Activated T-helper 17 cell treated with anti-CD3 and anti-CD28 coated beads, Interleukin-2, amount 50 U/mL, for 72 hours (primary cell): ENCODE measurements at places on chromosomes 7 and 10.
A peak's percentile ranks its signal among the peaks of the same experiment; 100 is the strongest.

DNA sequence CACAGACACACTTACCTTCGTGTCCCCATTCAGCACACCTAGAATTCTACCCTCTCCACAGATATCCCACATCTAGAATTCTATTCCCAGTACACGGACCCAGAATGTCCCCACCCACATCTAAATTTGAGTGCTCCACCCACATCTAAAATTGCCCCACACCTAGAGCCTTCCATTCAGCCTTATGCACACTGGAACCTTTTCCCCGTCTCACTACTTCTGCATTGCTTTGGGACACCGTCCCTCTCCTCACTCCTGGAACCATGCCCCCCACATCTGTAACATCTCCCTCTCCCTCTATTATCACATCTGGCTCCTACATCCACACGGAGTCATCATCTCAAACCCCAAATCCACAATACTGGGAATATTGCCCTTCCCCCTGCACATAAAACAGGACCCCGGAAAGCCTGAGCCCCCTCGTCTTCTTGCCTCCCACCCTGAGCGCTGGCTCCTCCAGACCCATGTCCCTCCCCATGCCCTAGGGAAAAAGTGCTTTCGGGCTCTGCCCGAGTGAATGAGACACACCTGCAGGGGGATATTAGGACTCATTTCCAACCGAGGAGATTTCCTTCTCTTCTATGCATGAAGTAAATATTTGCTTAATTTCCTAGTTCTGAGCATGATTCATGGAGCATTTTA lies 125.8 kb upstream of the UNC5B start:
- ATAC-seq = no peak

- ATAC-seq = no peak
Observed at GRCh38 chr7:105638334-105638733, 57.0 kb upstream of the EFCAB10 start.

GRCh38 chr7:155213955-155214740 lies 83.5 kb upstream of the INSIG1 start:
- ATAC-seq = no peak

GRCh38 chr10:104767745-104768144 lies 126.7 kb downstream of the SORCS3 start:
- no peak for ATAC-seq

DNA sequence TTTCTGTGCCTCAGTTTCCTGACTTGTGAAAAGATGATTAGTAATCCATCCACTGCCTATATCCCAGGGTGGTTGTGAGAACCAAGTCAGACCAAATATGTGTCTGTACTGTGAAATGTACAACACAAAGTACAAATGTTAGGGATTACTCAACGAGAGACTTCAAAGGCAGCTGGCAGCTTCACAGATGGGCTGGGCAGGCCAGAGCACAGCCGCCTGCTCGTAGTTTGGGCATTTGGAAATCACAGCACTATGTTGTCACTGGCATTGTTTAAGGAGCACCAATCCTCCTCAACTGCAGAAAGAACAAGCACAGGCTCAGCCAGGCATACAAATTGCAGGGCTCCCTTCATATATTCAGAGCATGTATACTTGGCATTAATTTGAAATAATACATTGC lies 64.5 kb upstream of the C10orf90 start:
- ATAC-seq = no peak

DNA sequence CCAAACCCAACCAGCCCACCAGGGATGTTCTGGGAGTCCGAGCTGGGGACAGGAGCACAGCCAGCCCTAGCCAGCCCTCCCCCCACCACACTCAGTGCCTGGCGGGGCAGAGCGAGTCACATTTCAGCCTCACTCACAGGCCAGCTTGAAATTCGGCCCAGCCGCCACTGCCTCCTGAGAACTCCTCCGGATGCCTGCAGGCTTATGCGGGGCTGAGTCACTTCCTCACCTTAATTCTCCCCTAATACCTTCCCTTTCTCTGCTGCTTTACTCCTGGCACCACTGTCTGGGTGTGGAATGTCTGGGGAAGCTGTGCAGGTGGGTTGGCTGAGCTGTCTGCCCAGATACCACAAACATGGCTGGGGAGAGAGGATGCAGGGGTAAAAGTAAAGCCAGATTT lies 22.6 kb upstream of the DLG5 start:
- ATAC-seq = no peak

GRCh38 chr10:14322526-14323188 lies 8.1 kb downstream of the FRMD4A start:
- no peak for ATAC-seq

DNA sequence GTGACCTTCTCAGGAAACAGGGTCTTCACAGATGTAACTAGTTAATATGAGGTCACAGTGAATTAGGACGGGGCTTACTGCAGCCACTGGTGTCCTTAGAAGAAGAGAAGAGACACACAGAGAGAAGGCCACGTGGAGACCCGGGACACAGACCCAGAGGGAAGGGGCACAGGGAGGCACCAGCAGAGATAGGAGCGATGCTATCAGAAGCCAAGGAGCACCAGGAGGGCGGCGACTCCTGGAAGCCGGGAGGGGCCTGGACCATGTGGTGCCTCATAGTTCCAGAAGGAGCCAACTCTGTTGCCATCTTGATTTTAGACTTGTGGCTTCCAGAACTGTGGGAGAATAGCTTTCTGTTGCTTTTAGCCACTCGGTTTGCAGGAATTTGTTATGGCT lies 505.9 kb downstream of the TCERG1L start:
- ATAC-seq = no peak

DNA sequence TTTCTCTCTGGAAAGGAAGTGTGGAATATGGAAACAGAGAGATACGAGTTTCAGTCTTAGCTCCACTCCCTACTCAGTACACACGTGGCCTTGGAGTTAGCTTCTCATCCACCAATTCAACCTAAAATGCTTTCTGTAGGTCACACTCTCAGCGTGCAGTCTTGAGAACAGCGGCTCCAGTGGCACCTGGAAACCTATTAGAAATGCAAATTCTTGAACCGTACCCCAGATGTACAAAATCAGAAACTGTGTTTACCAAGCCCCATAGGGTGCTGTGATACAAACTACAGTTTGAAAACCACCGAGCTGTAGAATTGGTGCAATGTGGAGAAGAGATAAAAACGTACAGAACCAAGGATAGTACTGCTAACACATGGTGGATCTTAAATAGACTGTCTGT lies 91.1 kb upstream of the SP4 start:
- ATAC-seq = no peak

DNA sequence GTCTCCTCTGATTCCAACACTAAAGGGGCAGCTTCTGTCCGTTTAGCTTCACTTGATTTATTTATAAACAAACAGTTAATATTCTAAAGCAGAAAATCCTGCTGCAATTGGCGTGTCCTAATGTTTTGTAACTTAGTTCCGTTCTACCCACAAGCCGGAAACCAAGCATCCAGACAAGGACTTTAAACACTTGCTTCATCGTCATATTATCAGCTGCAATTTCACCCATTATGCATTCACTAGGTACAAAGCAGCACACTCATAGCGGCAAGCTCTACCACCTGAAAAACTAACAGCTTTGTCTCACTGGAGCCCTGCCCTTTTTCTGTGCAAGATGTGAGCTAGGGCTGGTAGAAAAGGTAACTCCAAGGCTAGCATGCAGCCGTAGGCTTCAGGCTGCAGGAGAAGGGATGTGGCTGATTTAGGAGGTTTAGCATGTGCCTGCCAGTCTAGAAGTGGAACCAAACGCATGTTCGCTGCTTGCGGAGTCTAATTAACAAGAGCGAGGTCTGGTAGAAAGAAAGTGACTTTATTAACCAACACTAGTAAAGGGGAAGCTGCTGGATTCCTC lies 43.7 kb upstream of the BPGM start:
- no peak for ATAC-seq

DNA sequence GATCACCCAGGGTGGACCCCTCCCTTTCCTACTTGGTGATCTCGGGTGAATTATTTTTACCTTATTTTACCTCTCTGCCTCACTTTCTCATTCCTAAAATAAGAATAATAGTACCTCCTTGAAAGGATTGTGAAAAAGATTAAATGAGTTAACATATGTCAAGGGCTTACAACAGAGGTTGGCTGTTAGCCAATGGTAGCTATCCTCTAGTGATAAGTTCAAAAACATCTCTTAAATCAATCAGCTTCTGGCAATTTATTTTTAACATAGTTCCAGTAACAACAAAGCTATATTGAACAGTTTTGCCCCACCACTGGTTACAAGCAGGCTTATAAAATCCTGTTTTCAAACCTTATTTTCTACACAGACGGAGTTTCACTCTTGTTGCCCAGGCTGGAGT lies 45.4 kb downstream of the TMEM168 start:
- no peak for ATAC-seq

GRCh38 chr10:8047452-8048280 lies 6.8 kb upstream of the GATA3 start:
- ATAC-seq = no peak

DNA sequence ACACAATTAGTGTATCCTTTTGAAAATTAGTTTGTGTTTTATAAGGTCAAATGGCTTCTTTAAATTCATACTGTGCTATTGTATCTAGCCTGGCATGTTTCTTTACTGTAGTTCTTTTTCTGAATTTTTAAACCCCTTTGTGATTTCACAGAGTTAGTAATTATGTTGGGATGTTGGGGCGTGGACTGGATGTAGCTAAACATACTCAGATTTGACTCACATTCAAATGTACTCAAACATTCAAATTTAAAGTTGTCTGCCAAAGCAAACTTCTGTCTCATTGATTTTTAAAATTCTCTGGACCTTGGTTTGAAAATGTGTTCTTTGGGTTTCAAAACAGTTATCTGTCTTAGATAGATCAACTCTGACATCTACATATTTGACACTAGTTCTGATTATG lies 7.2 kb upstream of the NRP1 start:
- no peak for ATAC-seq

GRCh38 chr7:150665089-150665748 lies 20.3 kb upstream of the GIMAP2 start:
- peak; percentile 49 for ATAC-seq

- no peak for ATAC-seq
Observed at GRCh38 chr10:58796242-58796641, 283.6 kb downstream of the BICC1 start.

DNA sequence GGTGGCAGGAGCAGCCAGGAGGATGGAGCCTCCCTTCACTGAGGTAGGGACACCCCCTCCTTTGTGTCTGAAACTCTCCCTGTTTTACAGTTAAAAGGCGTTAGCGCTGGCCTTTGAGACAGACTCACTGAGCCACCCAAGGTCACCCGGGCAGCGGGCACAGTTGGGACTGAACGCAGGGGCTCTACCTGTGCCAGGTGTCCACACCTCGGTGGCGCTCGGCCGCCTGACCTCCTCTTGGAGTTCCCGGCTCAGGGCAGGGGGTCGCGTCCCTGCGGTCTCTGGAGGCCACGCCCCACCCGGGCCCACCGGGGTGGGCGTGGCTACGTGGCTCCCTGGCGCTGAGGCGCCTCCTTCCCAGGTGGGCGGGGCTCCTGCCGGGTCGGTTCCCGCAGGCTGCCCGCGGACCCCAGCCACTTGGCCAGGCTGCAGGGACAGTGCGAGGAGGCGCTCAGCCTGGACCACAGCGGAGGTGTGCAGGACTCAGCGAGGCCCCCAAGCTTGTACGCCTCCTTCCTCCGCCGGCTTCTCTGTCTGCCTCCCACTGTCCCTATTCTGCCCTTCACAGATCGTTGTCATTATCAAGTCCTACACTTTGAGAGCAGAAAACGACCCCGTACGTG lies 39.9 kb upstream of the LEP start:
- ATAC-seq = peak; percentile 19

DNA sequence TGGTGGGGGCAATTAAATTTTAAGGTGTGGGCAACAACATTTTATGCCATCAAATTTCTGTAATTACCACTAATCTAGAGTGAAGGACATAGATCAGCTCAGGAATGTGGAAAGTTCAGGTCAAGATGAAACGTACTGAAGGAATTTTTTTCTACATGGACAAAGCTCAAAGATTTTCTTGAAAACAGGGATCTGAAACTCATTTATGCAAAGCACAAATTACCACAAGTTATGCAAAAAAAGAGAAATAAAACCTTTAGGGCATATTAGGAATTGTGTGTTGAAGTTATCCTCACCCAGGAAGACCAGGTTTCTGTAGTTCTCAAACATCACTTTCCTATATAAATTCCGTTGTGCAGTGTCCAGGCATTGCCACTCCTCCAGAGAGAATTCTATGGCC lies 18.9 kb downstream of the ZNF680 start:
- ATAC-seq = no peak

DNA sequence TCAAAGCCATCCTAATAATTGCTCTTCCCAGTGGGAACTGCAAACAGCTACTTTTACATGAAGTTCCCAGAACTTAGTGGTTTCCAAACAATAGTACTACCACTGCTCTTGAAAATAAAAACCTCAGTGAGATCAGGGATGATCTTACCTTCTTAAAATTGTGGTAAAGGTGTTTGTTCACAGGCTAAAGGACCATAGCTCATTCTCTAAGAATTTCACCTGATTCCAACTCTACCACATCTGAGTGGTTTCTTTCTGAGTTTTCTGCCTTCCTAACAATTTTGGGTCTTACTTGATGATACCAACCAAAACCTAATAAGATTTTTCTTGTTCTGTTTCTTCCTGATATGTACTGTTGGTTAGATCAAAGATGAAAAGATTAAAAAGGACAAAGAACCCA lies 45.6 kb upstream of the AGBL3 start:
- ATAC-seq = no peak

- ATAC-seq = no peak
Observed at GRCh38 chr7:44278451-44279161, 46.8 kb downstream of the CAMK2B start.

- ATAC-seq = no peak
Observed at GRCh38 chr7:4151926-4152549, 530.1 kb upstream of the FOXK1 start.

DNA sequence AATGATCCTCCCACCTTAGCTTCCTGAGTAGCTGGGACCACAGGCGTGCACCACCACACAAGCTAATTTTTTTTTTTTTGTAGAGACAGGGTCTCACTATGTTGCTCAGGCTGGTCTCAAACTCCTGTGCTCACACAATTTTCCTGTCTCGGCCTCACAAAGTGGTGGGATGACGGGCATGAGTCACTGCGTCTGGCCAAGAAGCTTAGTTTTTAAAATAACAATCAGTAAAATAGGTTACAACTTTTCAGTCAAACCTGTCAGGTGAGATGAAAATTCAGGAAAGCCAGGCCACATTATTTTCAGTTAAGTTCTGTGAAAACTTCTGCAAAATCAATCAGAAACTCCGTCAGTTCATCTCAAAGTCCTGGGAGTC lies 55.4 kb downstream of the FAM241B start:
- ATAC-seq = no peak

DNA sequence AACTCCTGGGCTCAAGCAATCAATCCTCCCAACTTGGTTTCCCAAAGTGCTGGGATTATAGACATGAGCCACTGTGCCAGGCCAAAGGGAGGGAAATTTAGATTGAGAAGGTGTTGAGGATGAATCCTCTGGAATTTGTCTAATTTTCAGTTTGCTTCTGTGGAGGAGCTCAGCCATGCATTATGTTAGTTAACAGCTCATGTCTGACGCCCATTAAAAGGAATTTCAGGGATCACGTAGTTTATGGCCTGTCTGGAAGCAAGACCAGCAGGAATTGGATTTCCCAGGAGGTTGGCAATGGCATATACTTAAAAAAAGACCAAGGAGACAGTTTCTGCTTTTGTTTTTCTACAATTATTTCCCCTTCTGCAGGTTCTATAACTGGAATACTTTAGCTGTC lies 165.7 kb downstream of the OTUD1 start:
- no peak for ATAC-seq

GRCh38 chr7:4803397-4804241 lies 28.2 kb downstream of the AP5Z1 start:
- no peak for ATAC-seq
